ENCODE measurements at places on chromosomes 2 and 18.

DNA sequence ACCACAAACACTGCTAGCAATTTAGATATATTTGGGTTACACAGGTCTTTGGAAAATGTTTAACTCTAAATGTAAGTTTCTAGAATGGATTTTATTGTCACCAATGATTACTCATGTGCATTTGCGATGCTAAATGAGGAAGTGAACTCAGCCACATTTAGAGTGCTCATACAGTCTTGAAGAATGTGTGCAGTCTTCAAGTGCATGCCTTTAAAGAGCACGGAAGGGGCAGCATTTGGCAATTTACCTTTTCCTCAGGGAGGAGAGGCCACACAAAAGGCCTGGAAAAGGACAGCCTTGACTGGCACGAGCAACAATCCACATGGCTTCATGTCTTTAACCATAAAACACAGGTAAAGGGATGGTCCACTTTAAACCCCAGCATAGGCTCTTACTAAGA, 78.5 kb upstream of the STK17B start:
- DNase-seq, result no peak

GRCh38 chr2:15378148-15378908, 182.8 kb downstream of the NBAS start:
- DNase-seq, result no peak

GRCh38 chr2:206112846-206113547, 27.0 kb upstream of the INO80D start:
- DNase-seq, result no peak

GRCh38 chr2:127562936-127563335, 27.5 kb downstream of the MYO7B start:
- DNase-seq, result no peak

DNA sequence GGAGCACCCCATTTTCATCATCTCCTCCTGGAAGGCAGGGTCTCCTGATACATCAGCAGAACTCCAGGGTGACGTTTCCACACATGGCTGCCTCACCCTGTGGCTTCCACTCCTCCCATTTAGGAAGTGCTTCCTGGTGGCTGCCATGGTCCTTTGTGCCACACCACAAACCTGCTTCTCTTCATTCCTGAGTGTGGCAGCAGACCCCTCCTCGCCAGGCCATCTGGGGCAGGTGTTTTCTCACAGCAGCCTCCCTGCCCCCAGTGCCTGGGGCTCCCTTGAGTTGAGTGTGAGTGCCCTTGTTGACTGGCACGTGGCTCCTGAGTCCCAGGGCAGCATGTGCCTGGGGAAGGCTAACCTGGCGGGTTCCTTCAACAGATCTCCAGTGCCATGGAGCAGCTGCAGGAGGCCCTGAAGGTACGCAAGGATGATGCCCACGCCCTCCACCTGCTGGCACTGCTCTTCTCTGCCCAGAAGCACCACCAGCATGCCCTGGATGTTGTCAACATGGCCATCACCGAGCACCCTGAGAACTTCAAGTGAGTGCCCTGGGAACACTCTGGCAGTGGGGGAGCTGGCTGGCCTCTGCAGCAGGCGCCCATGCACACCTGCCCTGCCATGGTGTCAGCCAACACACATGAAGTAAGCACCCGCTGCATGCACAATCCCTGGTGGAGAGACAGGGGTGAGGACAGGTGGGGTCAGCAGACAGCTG, 113.4 kb upstream of the MCFD2 start:
- DNase-seq, result no peak

DNA sequence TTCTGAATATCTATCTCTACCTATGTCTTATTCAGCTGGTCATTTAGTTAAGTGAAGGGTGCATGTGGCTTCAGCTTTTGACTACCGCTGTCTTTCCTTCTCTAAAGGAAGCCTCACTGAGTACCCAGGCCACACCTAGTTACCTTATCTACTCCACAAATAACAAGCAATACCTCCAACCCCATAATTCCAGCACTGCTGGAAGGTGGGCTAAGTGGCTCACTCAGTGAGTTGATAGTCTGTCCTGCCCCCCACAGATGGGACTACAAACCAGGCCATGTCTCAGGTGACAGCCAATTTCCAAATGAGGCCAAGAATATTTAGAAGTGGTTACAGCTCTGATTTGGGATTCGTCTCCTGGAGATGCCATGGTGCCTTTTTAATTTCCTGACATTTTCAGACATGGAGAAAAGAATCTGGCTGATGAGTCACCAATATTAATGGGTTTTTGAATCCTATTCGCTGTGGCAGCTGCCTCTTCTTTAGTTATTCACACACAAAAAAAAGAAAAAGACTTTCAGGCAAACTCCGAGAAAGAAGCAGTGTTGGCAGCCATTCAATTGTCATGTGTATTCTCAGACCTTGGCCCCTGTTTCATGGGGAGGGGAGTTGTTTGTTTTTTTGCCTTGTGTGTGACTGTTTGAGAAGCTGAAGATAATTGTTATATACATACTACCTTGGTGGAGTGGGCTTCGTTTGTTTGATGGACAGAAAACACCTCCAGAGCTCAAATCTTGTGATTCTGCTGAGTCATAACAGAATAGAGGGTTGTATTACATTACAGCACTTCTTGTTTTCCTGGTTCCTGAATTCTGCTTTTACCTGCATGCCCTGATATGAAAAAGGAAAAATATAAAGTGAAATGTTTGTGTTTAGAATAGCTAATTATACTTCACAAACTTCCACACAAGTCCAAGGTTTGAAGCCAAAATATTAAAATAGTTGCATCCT, 64.2 kb downstream of the SCG2 start:
- DNase-seq, result no peak

DNA sequence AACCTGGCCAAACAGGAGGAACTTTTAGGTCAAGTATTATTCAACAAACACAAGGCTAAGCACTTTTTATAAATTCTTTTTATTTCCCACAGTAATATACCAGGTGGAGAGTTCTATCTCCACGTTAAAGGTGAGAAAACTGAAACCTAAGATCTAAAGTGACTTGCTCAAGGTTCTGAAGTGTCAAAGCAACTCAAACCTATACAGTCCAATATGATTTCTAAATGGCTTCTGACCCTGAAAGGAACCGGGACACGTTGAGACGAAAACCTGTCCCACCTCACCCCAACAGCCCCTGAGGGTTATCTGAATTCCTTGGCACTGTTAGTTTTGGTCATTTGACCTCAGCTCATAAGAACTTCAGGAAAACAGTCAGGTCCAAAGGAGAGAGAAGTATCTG, 814.5 kb upstream of the LRATD1 start:
- DNase-seq, result no peak

DNA sequence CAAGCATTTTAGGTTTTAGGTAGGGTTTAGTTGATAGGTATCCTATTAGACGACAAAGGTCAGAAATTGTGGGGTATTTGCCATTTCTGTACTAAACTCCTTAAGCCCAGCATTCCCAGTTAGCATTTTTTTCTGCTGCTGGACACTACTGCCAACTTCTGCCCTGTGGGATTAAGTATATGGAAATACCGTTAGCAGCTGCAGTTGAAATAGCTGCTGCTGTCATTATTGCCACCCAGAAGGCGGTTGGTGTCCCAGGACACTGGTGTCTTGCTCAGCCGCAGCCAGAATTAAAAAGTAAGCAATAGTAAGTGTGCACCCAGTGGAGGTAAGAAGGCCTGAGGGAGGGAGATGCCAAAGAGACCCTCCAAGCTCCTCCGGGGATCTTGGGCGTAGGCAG, 1.9 kb upstream of the UXS1 start:
- DNase-seq, result no peak

DNA sequence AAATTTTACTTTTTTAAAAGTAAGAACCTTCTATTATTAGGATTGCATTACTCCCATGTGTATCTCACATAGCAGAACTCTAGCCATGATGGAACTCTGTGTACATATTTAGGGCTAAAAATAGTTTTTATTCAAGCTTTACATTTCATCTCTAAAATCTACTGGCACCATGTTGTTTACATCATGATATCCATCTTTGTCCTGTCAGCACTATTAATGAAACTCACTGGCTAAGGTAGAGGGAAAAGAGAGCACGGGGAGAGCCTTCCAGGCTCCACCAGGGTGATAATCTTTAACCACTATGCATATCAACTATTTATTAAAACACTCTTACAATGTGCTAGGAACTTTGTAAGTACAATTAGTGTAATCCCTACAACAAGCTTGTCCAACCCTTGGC, 34.7 kb downstream of the RAD51AP2 start:
- no peak for DNase-seq

Data from hematopoietic multipotent progenitor cell treated with erythropoietin and hydrocortisone succinate and interleukin-3 and kit ligand, for 17 days (in vitro differentiated cells).